ENCODE measurements at places on chromosomes 5 and 9.

GRCh38 chr5:135669416-135669815 lies 90.6 kb upstream of the CXCL14 start:
- no peak for DNase-seq

- no peak for DNase-seq
These were observed 36.4 kb downstream of the POU5F2 start for GRCh38 chr5:93704996-93705395.

- no peak for DNase-seq
These were observed 131.1 kb upstream of the FBXL7 start for GRCh38 chr5:15368835-15369234.

- no peak for DNase-seq
These were observed 22.4 kb upstream of the HACD4 start for GRCh38 chr9:21053851-21054250.

- DNase-seq, result no peak
These were observed 420.4 kb downstream of the CETN3 start for GRCh38 chr5:89988998-89989655.

DNA sequence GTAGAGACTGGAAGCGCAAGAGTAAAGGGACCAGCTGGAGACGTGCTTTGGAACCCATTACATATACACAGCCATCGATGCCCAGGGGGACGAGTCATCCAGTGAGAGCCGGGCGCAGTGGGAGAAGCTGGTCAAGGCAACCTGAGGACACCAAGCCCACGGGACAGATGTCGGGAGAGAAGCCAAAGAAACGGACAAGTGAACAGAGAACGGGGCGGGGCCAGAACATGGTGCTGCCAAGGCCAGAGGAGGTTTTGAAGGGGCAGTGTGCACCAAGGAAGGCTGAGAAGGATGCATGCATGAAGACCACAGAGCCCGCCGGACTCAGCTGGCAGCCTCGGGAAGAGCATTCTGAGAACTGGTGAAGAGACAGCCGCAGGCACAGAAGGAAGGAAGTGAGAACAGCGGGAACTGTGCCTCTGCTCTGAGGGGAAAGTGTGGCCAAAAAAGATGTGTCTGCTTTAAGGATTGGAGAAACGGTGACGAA lies 20.3 kb downstream of the CAMSAP1 start:
- peak; percentile 52 for DNase-seq

- no peak for DNase-seq
These were observed 4.9 kb downstream of the HSPB3 start for GRCh38 chr5:54460181-54460919.

GRCh38 chr5:115979201-115980041 lies 17.1 kb downstream of the LVRN start:
- DNase-seq, result no peak

DNA sequence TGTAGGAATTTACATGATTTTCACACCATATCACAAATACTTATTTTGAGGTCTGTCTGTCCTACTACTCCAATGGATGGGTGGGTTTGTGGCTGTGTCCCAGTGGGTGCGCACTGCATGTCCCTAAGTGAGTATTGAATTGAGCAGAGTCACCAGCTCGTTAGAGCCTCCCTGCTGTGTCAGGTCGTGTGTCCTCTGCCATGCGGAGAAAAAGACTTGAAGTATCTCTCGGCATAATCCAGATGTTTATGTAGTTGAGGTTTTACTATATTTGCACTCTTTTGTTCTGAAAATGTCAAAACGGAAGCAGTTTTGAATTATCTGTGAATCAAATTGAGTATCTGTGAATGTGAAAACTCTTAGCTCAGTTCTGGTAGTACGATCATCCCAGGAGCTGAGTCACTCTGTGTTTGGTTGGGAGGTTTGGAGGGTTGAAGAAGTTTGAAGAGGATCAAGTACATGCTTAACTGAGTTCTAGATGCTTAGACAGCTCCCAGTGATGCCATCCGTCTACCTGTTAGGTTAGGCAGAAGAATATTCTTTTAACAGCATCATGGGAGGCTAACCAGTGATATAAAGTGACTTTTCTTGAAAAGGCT lies 194.2 kb downstream of the TENT4A start:
- DNase-seq, result no peak

GRCh38 chr5:6377582-6377904 lies 804 bp downstream of the MED10 start:
- no peak for DNase-seq

DNA sequence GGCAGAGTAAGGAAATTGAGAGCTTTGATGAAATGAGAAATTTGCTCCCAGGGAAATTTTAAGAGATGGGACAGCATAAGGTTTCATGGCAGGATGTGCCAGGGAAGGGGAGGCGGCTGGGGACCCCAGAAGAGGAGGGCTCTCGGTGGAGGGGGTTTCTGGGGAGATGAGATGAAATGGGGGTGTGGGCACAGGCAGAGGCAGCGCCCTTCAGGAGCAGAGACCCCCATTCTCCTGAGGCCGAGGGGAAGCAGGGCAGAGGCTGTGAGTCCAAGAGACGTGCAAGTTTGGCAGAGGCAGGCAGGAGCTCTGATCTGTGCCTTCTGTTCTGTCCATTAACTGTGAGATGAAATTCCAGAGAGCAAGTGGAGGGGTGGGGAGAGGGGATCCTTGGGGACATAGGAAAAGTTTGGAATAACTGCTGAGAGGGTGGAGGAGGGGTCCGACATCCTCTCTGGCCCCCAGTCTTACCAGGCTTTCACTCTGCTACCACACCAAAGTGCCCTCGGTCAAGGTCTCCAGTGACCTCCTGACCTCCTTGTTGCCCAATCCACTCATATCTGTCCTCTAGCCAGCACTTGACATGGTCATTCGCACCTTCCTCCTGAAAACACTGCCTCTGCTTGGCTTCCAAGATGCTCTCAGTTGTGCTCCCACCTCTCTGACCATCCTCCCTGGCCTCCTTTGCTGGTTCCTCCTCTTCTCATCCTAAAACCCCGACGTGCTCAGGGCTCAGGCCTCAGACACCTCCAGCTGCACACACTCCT lies 108.1 kb upstream of the MVB12B start:
- DNase-seq, result no peak

- no peak for DNase-seq
These were observed 1216.5 kb upstream of the CDH9 start for GRCh38 chr5:28254846-28255245.

- no peak for DNase-seq
These were observed 34.2 kb downstream of the ASS1 start for GRCh38 chr9:130478736-130479575.

GRCh38 chr5:16437977-16438376 lies 27.6 kb downstream of the ZNF622 start:
- no peak for DNase-seq

DNA sequence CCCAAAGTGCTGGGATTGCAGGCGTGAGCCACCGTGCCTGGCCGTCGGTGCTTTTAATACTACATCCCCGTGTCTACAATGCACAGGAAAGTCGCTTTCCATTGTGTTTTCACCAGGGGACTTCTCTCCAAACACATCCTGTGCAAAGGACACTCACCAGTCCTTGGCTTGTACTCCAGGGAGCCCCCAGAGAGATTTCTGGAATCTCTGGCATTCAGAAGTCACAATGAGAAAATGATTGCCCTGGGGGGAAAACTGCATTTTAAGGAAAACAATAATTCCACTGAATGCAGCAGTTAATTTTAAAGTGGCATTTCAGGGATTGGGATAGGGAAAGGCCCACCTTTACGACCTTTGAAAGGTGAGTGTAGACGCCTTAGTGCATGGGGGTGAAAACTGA lies 112.0 kb downstream of the ADAMTS16 start:
- no peak for DNase-seq

GRCh38 chr5:83401122-83401731 lies 70.3 kb upstream of the VCAN start:
- peak; percentile 43 for DNase-seq

DNA sequence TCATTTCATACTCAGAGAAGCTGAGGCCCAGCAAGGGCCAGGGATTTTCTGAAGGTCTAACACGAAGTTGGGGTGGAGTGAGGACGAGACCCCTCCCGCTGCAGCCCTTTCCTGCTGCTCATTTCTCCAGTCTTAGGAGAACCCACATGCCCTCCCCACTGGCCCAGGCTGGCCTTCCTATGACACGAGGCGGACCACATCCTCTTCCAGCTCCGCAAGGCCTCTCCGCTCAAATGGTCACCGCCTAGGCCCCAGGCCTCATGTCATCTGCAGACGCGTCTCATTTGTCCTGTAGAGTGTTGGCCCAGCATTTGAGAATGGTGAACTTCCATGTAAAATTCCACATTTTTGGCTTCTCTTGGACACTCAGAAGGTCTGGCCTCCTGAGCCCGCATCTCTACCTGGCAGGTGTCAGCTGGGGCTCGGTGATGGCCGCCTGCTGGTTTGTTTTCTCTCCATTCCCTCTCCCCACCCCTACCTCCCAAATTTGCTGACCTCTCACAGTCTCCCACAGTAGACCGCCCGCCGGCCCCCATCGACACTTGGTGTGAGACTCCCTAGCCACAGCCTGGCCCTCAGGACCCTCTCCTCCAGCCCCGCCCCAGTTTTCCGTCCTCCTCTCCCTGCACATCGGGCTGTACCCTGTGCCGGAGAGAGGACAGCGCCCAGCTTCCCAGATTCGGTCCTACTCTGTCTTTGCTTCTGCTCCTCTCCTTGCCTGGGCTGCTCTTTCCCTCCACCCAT lies 51.7 kb downstream of the ERGIC1 start:
- peak; percentile 68 for DNase-seq

DNA sequence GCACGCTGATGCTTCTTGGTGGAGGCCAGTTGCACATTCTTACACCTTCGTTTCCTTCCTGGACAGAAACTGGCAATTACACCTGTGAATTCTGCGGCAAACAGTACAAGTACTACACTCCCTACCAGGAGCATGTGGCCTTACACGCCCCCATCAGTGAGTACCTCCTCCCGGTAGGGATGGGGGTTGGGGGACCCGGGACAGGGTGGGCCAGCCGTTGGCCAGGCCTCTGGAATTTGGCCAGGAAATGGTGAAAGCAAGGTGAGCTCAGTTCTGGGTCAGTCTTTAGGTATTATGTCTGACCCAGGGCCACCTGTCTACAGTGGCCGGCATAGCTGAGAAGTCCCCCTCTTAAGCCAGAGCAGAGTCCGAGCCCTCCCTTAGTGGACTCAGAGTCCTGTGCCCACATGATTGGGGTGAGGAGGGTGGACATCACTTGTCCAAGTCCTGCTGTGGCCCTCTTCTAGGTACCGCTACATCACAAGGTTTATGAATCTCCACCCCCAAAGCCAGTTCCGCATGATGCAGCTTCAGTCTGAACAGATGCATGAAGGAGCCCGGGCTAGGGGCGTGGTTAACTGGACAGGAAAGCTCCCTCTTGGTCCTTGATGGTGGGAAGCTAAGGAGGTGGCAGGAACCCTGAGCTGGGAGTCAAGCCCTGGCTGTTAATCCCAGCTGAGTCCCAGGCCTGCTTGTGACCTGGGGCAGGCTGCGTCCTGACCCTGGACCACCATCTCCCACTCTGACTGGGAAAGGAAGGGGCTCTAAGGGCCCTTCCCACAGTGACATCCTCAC lies 61.3 kb downstream of the AMBP start:
- no peak for DNase-seq

GRCh38 chr5:178288401-178289368 lies 56.1 kb upstream of the PHYKPL start:
- peak; percentile 51 for DNase-seq

GRCh38 chr9:15856591-15856990 lies 303.7 kb downstream of the CCDC171 start:
- DNase-seq, result no peak

- no peak for DNase-seq
These were observed 389.6 kb downstream of the YTHDC2 start for GRCh38 chr5:113902917-113903660.

DNA sequence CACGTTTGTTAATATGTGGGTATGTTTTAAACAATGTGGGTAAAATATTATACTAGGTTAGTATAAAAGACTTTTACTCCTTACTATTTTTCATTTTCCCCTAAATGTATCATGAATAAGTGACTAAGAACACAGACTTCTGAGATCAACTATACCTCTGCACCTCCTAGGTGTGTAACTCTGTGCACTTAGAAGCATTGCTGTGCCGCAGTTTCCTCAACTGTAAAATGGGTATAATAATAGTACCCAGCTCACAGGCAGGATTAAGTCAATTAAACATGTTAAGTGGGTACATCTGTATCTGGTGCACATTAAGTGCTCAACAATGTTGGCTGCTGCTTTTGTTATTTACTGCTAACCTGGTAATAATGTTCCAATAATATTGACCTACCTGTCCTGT lies 21.6 kb upstream of the F2R start:
- DNase-seq, result no peak

GRCh38 chr5:107431998-107432397 lies 238.7 kb downstream of the EFNA5 start:
- DNase-seq, result no peak
